Frontal cortex (tissue), 4 donors: ENCODE measurements at places on chromosomes 2 and 18. TPM values are rescaled to one million over a fixed set of nuclear protein-coding genes. Genes with fewer than 3 reads are reported as not detected.

- DNase-seq, result no peak
Measured at GRCh38 chr2:88069117-88069516, 1.5 kb downstream of the SMYD1 start.

DNA sequence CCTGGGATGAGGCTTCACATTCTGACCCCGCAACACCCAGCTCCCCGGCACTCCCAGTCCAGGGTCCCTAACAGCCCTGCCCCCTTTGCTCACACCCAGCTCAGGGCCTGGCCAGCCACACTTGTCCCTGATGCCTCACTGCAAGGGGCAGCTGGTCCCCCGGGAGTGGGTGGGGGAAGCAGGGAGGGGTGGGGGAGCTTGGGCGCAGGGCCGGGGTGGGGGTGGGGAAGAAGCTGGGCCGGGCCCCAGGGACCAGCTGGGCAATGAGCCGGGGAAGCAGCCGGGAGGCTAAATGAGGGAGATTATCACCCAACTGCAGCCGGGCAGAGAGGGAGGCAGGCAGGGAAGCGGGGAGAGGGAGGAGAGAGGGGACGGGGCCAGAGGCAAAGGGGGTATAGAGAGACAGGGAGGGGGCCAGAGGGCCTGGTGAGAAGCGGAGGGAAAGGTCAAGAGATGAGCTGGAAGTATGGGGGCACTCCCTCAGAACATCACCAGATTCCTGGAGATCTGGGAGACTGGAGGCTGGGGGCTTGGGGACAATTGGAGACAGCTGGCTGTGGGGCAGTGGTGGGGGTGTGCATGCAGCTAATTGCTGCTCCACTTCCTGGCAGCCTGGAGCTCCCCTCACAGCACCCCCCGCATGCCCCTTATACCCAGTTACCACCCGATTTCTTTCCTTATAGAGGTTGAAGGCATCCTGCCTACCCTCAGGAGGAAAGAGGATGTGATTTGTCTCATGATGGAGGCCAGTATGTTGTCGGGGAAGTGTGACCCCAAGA, 2.5 kb upstream of the ASIC4 start:
- DNase-seq, result no peak

DNA sequence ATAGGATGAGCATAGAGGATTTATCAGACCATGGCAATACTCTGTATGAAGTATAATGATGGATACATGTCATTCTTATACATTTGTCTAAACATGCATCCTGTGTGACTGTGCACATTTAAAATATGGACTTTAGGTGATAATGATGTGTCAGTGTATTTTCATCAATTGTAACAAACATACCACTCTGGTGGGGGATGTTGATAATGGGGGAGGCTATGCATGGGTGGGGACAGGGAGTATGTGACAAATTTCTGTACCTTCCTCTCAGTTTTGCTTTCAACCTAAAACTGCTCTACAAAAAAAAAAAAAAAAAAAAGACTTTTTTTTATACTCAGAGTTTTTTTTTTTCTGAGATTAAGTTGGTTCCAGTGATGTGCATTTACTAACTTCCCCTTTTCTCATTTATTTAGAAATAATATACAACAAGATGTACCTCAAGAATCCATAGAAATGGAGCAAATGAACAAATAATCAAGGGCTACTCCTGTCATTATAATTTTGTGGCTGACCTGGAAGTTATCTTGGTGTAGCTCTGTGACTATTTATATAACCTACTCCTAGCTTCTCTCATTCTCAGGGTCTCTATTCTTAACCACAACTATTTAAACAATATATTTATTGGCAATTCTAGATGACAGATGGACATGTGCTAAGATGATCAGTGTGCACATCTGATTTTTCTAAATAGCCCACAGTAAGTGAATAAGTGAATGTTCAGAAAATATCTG, 108.9 kb upstream of the ITGA4 start:
- no peak for DNase-seq

- no peak for DNase-seq
Measured at GRCh38 chr18:60503199-60503598, 130.6 kb upstream of the MC4R start.

GRCh38 chr2:52454962-52455361, 1312.6 kb upstream of the CHAC2 start:
- no peak for DNase-seq

DNA sequence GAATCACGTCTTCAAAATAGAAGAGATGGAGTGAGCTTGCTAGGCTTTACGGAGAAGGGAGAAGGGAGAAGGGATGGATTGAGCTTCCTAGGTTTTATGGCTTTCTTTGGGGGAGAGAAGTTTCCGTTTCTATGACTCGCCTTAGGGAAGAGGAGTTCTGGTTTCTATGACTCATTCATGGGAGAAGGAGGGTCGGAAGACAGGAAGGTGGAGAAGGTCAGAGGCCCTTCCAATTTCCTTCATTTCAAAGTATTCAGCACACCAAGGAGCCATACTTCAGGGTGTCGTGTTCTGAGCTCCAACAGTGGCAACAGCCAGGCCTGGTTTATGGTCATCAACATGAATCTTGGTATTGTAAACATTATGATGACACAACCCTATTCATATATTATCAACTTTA, 284.7 kb upstream of the VWC2L start:
- no peak for DNase-seq

DNA sequence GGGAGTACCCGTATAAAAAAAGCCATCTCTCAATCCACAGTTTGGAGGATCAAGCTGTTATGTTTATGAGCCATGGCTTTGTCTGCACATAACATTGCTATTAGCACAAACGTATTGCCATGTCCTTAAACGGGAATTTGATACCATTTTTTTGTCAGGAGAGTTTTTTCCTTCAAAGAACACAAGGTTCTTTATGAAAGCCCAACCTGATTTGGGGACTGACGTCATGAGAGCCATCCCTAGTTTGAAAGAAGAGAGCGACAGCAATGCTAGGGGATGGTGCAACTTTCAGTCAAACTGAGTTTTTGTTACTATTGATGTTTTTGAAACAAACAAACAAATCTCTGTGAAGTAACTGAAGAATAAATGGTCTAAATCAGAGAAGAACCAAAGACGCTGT, 376.6 kb downstream of the EIPR1 start:
- no peak for DNase-seq

DNA sequence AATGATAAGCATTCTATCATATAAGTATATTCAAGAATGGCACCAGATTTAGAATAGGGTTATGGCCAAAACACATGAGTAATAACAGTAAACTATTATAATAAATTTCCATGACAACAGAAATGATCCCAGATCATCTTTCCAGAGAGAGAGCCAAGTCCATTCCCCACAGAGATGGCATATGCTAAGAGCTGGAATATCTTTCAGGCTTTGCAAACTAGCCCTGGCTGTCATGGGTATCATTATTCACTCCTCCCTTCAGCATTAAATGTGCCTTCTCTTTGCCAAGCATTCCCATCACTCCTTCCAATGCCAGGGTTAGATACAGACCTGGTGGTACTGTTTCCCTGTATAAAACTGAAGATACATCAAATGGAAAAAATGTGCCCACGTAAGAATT, 10.9 kb downstream of the FEZ2 start:
- DNase-seq, result no peak

GRCh38 chr2:230715201-230715600, 2.6 kb downstream of the CAB39 start:
- no peak for DNase-seq

DNA sequence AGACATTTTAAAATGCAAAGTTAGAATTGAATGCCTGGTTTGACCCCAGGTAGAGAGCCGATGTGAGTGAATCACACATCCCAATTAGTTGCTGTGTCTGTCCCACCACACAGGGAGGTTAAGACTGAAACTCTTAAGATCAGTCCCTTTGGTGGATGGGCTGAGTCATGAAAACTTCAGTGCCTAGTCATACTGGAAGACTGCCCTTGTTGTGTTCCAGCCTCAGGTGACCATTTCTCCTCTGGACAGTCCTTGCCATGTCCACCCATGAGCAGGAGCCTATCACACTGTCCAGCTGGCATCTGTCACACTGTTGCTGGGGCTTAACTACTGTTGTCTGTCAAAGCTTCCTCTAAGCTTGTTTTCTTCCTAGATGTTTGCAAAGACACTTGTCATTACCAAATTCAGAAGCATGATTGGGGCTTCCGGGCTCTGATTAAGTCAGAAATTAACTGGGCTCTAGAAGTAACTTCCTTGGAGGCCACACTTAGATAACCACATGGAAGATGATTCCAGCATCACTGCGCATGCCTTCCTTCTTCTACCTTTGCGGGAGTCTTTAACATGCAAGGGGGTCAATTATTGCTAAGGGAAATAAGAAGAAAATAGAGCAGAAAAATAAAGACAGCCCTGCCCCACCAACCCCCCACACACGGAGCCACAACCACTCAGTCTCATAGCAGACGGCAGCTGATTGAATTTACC, 21.3 kb downstream of the CYRIA start:
- no peak for DNase-seq

- DNase-seq, result no peak
Measured at GRCh38 chr2:47203995-47204394, 48.9 kb upstream of the STPG4 start.

DNA sequence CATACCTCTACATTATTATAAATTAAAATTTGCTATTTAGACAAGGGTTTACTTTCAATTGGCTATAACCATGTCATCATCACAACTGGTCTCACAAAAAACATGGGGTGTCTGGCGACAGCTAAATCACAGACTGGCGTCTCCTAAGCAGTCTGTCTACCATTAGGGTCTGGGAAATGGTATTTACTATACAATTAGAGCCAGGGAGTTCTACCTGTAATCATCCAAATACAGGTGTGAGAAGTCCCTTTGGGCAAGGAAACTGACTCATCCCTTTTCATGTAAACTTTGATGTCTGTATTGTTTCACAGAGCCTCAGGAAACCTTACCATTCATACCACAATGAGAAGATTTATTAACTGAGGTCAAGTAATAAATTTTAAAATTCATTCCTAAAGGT, 126.7 kb downstream of the OLA1 start:
- DNase-seq, result no peak

DNA sequence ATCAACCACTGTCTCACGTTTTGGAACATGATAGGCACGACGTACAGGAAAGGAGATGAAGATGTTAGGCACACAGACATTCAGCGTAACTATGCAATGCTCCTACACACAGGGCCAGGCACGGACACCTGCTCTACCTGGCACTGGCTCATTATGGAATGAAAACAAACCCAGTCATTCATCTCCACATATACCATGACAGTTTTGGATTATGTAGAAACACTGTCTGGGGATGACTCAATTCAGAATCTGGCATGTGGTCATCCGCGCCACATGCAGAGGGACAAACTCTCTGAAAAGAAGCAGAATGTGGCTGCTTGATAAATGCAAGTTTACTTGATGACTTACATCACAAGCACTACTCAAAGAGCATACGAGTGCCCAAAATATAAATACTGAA, 29.5 kb upstream of the NFU1 start:
- no peak for DNase-seq

CAPN14 gene
- 0.82 TPM for total RNA-seq

DNA sequence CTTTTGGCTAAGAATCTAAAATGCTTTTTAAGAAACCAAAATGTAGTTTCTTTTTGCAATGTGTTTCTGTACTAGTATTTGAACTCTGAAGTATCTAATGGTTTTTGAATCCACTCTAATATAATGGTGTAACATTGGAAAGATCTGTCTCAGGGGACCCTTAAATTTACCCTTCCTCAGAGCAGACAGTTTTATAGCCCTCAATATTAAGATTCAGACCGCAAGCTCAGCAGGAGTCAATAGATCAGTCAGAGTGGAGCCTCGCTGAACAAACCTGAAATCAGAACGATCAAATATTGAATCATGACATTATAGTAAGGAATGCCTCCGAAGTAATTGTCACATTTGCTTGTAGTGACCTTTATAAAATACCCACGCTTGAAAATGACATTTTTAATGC, 18.3 kb downstream of the SGPP2 start:
- no peak for DNase-seq

DNA sequence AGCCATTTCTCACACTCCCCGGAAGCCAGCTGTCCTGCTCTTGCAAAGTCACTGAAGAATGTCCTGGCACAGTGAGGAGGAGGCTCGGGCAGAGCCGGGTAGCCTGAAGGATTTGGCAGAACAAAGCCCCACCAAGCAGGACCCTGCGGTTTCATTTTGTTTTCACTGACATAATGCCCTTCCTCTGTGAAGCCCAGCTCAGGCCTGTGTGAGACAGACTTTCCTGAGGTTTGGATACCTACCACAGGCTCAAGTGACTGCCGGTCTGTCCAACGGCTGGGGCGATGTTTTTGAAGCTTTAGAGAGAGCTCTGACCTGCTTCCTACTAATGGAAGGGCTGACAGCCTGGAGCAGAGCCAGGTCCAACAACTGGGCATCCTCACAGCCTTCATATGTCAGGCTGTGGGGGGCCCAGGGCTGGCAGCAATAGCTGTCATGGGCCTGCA, 99.8 kb upstream of the FZD7 start:
- DNase-seq, result no peak

- DNase-seq, result no peak
Measured at GRCh38 chr2:129936334-129936934, 43.0 kb upstream of the RAB6C start.

GRCh38 chr2:23366720-23367119, 18.3 kb upstream of the KLHL29 start:
- DNase-seq, result no peak

CNDP1 gene
- under 0.01 TPM for total RNA-seq

HOXD3 gene
- total RNA-seq, result not detected

GRCh38 chr2:27977731-27978312, 87.3 kb downstream of the BABAM2 start:
- no peak for DNase-seq

GRCh38 chr2:124755386-124755785, 730.3 kb downstream of the CNTNAP5 start:
- DNase-seq, result no peak
